ENCODE measurements at places on chromosomes 3 and 15.

GRCh38 chr3:160245261-160245800, 20.1 kb downstream of the C3orf80 start:
- DNase-seq, result no peak

DNA sequence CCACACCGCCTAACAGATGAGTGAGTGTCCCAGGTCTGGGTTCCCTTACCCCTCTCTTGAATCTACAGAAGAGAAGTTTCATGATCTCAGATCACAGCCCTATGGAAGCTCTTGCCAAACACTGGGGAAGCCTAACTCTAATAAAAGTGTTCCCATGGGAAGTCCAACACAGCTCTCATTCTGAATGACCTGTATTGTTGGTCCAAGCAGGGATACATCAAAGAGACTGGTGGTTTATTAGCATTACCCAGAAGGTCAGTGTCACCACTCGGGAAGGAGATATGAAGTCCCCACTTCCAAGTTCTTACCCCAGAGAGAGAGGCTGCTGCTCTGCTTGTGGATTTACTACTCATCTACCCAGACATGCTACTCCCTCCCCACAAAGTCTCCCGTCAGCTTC, 9.0 kb upstream of the NCBP2 start:
- DNase-seq, result no peak

DNA sequence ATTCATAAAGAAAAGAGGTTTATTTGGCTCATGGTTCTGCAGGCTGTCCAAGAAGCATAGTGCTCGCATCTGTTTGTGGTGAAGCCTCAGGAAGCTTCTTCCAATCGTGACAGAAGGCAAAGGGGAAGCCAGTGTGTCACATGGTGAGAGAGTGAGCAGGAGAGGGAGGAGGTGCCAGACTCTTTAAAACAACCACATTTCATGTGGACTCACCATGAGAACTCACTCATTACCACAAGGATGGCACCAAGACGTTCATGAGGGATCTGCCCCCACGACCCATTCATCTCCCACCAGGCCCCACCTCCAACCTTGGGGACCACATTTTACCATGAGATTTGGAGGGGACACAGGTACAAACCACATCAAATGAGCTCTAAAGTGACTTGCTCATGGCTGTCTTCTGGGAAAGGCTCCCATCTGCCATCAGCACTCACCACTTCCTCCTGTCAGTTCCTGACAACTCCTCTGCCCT, 327.3 kb upstream of the TLE3 start:
- no peak for DNase-seq

DNA sequence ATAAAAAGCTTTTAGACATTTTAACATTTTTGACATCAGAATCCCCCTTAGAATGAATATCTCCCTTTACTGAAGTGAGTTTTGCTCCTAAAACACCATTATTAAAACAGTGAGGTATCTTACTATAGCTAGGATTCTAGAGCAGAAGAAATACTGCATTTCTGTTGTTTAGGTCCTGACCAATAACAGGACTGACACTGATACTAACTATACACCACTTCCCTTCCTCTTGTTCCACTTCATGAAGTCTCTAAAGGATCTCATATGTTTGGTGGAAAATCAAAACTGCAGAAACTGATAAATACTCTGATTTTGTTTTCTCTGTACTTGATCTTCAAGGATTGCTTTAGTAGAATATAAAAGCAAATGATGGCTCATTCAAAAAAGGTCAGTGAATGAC, 230.7 kb downstream of the SUCLG2 start:
- DNase-seq, result no peak

- DNase-seq, result no peak
Measured at GRCh38 chr15:49328941-49329340, 94.1 kb upstream of the FGF7 start.

GRCh38 chr3:11576453-11576852, 67.3 kb downstream of the VGLL4 start:
- no peak for DNase-seq

DNA sequence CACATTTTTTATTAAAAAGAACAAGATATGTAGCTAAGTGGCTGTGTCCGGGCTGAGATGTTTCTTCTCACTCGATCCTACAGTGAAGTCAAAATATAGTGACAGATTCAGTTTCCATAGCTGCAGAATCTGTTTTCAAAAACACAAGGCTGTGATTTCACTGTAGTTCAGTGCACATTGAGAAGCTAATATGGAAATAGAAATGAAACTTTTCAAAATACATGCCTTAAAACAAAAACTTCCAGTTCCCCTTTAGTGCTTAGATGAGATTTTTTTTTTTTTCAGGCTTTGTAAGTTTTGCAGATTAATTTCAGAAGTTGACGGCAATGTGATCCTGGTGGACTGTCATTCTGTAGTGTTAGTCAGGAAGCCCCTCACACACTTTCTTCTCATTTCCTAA, 23.8 kb upstream of the TRAK1 start:
- no peak for DNase-seq

- DNase-seq, result no peak
Measured at GRCh38 chr3:121883507-121883906, 10.7 kb upstream of the SLC15A2 start.

DNA sequence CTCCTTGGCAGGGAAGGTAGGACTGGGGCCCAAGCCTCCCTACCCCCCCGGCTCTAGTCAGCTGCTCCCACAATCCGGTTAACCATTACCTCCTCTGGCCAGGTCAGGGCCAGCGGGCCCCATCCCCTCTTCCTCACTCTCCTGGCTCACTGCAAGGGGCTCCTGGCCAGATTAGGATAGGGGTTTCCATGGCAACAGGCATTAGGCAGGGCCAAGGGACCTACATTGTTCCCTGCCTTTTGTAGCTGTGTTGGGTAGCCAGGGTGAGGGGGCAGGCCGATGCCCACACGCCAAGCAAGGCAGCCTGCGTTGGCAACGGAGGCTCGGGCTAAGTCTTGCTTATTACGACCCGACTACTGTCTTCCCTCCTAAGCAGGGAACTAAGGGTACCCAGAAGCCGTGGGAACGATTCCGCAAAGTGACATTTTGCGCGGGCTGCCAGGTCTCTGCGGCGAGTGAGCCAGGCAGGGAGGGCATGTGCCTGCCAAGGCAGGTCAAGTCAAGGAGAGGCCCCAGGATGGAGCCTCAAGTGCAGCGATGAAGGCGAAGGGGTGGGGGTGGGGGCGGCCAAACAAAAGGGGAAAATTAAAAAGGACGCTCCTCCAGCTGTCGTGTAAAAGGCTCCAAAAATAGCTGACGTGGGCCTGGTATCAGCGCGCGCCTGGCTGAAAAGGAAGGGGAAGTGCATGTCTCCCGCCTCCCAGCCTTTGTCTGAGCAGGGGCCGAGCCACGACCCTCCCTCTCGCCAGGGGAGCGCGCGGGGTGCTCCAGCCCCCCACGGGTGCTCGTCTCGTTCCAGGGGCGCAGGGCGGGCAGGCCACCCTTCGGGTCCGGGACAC, 919 bp downstream of the IDH2 start:
- DNase-seq, result no peak

DNA sequence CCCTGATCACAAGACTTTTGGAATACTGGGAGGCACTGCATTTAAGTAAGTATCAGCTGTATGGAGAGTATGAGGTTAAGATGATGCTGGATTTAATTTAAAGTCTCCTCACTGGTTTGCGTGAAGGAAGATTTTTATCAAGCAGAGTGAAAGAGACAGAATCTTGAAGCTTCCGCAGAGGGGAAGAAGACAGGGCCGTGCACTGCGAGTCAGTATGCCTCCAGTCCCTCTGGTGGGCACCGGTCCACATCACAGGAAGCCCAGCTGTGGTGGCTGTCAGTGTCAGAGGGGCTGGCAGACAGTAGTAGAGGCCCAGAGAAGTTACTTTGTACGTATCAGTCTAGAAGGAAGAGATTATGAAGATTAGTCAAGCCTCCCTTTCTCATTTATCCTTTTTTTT, 379.0 kb upstream of the TPRG1 start:
- no peak for DNase-seq

- DNase-seq, result no peak
Measured at GRCh38 chr3:194140520-194141414, 4.8 kb downstream of the HES1 start.
